ENCODE measurements at places on chromosomes 2 and 18.
A peak's percentile ranks its signal among the peaks of the same experiment; 100 is the strongest.

GRCh38 chr2:238286095-238286494 lies 2.3 kb downstream of the PER2 start:
- DNase-seq: no peak

DNA sequence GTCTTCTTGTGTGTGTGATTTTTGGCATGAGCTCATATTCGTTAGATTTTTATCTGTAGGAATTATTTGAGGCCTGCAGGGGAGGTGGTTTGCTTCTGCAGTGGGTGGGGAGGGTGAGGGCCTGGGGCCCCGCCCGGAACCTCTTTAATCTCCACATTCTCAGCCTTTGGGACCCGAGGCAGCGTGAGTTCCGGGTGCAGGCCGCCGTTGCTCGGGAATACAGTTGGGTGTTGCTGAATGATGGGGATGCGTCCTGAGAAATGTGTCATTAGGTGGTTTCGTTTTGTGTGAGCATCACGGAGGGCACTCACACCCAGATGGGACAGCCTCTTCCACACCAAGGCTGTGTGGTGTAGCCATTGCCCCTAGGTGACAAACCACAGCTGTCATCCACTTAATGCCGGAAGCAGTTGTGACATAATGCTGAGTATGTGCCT lies 13.7 kb upstream of the GAL3ST2 start:
- DNase-seq: peak; percentile 74

DNA sequence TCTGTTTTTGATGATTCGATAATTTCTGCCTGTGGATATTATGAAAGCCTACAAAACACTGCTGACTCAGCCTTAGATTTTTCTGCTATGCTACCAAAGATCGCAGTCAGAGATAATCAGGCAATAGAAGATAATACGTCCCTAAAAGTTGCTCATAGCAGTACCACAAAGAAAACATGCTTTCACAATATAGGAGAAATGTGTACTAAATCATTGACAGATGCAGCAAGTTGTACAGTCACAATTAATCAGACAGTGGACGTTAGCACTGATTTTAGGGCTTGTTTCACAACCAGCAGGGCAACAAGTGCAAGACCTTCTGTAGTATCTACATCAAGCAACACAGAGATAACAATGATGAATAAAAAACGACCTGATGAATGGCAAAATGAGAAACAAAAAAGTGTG lies 19.5 kb downstream of the RBM44 start:
- DNase-seq: no peak

DNA sequence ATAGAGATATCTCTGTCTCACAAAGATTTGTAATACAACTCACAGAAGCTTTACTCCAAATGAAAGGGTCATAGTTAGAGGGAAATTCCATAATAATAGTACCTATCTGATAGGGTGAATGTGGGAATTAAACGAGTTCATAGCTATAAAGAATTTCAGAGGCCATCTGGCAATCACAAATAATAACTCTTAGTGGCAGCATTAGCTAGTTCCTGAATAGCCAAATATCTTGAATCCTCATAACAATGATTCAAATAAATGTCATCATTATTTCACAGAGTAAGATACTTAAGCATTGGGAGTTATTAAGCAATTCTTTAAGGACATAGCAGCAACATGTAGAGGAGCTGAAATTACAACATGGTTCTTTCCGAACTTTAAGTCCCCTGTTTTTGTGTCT lies 1265.0 kb upstream of the PIK3C3 start:
- DNase-seq: no peak

DNA sequence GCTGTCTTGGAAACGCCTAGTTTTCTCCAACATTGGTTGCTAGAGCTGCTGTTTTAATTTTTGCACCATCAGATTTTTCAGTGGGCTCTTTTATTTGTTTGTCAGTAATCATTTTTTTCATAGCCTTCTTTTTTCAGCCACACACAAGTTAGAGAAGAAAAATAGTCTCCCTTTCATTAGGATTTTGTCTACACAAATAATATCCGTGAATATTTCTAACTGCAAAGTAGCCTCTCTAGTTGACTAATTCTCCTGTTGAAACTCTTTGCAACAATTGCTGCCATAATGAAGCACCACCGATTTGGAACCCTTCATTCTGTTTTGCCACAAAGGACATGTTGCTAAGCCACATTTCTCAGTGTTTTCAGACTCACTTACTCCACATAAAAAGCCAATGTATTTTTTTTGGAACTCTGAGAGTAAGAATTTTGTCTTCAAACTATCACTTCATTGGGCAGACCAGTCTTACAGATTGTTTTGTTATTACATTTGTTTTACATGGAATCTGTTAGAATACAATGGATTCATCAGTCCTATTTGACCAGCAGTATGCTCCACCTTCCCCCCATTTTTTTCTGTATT lies 9.6 kb downstream of the KCNJ3 start:
- DNase-seq: no peak

DNA sequence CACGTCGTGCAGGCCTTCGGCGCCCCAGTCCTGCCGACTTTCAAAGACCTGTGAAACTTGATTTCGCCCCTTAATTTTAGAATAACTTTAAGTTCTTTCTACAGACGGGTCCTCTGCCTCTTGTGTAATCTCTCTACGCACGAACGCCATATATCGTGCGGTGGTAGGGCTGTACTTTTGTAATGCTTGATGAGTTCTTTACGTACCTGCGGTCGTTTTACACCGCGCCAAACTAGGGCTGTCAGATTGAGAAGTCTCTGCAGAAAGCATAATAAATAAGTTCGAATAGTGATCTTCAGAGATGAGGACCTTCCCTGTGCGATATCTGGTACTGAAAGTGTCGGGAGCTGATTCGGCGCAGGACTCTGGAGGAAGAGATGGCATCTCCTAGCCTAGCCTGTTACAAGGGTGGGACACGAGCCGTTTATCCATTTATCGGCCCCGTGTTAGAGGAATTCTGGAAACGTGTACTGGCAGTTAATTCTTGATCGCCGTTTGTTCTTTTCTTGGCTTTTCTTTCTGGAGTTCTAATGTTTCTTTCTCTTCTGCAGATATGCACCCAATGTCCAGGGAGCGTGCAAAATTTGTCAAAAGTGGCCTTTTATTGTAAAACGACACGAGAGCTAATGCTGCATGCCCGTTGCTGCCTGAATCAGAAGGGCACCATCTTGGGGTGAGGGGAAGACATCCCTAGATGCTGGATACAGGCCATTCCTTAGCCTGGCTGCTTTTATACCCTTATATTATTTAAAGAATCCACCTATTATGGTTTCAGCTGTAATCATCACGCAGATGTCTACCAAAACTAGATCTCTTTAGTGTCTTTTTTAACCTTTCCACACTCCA lies 781 bp upstream of the SLC5A6 start:
- DNase-seq: no peak
